Activated T-helper 2 cell treated with anti-CD3 and anti-CD28 coated beads, Interferon-gamma antibody, Interleukin-2, Interleukin-4, amounts not matched to agents 10 μg/mL and 5 μg/mL and 100 μg/mL, durations not matched to agents 14 hours and 24 hours and 36 hours (primary cell): ENCODE measurements at places on chromosomes 3 and 15. TPM values are rescaled to one million over a fixed set of nuclear protein-coding genes. Genes with fewer than 3 reads are reported as not detected.

Gene PPP1R14D
- total RNA-seq = not detected in 2 replicates

Gene CACNA1D
- total RNA-seq = 7.7 and 9.3 TPM in 2 replicates

DNA sequence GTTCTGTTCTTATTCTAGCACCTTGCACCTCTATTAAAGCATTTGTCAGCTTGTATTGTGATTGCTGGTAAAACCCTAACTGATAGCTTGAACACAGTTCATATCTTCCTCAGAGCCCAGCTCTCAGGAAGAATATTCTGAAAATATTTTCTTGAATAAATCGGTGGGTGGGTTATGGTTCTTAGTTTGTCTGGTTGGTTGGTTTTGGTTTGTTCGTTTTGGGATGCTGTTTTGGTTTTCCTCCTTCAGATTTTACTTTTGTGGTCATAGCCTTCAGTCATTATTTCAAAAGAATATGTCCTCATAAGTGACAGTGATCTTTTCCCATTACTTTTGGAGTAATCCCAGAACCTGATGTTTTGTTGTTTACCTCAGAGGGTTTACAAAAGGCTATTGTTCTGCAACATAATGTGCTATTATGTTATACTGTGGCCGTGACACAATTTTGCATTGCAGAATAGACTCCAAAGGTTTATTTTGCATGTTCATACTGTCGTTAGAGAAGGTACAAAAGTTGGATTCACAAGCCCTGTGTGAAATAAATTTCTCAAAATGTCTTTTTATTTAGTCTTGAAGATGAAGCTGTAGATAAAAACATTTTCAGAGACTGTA is 2.7 kb upstream of the TMEM87A start:
- no peak for DNase-seq

Gene CFAP44
- 2.0 and 3.1 TPM in 2 replicates for total RNA-seq

DNA sequence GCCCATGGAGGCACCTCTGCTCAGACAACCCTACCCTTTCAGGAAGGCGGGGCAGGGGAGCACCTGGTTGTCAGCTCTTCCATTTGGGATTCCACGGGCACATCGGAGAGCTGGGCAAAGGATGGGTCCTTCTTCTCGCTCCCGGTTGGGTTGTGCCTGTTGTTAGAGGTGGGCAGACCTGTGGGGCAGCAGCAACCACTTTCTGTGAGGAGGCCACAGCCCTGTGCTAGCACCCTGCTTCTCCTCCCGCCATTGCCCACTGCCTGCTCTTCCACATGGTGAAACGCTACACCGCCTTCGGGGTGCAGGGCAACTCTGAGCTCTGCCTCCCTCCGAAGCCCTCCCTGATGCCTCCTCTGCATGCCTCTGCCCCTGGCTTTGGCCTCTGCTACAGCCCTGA is 7.0 kb upstream of the HHATL start:
- DNase-seq = no peak

- DNase-seq = peak; percentile 48
Measured at GRCh38 chr15:82663186-82663600, 16.0 kb upstream of the CPEB1 start.

DNA sequence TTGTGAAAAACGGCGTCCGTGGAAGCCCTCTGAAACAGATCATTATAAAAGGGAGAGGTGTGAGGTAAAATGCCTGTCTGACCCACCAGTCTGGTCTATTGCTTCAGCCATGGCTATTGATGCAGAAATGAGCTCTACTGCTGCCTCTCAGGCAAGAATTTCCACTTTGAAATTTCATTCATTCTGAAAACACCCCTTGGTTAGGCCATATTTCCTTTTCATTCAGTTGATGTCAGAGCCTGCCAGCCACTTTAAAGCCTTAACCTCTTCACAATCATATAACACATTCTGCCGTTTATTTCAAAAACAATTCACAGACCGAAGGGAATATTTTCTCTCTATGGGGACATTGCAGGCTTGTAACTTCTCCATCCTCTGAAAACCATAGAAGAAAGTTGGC is 71.9 kb downstream of the FOXB1 start:
- DNase-seq = no peak

- DNase-seq = no peak
Measured at GRCh38 chr15:90064911-90065681, 37.2 kb downstream of the IDH2 start.

Gene CD96
- total RNA-seq = 64.2 and 67.9 TPM in 2 replicates

Gene C3orf85
- total RNA-seq = not detected in 2 replicates

DNA sequence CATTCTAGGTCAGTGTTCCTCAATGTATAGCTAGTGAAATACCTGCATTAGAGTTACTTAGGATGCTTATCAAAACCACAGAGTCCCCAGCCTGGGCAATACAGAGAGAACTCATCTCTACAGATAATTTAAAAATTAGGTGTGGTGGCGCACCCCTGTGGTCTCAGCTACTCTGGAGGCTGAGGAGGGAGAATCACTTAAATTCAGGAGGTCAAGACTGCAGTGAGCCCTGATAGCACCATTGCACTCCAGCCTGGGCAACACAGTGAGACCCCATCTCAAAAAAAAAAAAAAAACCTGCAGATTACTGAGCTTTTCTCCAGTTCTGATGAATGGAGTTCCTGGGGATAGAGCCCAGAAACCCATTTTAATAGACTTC is 10.1 kb upstream of the MINDY2 start:
- DNase-seq = no peak

- no peak for DNase-seq
Measured at GRCh38 chr15:26867200-26868007, 542 bp downstream of the GABRA5 start.

GRCh38 chr15:88472225-88472624 is 4.7 kb downstream of the MRPS11 start:
- DNase-seq = no peak

DNA sequence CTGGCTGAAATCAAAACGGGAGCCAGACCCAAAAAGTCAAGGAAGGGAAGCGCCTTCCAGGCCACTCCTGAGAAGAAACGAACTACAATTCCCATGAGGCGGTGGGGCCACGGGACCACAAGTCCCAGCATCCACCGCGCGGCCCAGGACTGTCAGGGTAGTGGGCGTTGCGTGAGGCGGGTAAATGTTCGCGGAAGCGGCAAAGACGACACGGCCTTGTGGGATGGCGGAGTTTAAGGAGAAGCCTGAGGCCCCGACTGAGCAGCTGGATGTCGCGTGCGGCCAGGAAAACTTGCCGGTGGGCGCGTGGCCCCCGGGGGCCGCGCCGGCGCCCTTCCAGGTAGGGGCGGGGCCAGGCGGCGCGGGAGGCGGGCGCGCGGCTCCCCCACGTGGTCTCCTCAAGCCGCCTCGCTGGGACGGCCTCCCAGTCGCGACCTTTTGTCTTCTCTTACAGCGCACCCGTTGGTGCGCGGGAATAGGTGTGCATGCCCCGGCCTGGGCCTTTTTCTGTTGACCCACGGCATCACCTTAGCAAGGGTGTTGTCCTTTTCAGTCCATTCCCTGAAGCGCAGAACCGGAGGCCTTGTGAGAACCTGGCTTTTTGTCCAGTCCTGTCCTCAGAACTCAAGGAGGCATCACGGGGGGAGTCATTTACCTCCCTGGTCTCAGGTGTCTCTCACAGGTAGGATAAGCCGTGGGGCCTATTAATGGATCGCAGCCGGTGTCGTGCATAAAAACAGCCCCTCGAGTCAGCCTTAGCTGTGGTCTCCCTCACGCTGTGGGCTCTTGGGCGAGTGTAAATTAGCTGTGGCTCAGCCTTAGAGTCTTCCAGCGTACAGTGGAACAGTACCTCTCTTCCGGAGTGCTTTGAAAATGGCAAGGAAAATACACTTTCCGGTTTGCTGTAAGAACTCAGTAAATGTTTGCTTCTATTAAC is at the start of gene SETMAR:
SETMAR (plus strand) TSS at position 183 of the 937 bp plus-strand sequence; CDS start at position 185, 2 bp downstream.
- peak; percentile 75 for DNase-seq

Gene POPDC2
- 0.74 and 0.94 TPM in 2 replicates for total RNA-seq

GRCh38 chr3:177512945-177513814 is 315.9 kb upstream of the TBL1XR1 start:
- no peak for DNase-seq

Gene NCEH1
- total RNA-seq = 9.6 and 10.0 TPM in 2 replicates

GRCh38 chr3:102614585-102614984 is 179.8 kb downstream of the ZPLD1 start:
- DNase-seq = no peak

DNA sequence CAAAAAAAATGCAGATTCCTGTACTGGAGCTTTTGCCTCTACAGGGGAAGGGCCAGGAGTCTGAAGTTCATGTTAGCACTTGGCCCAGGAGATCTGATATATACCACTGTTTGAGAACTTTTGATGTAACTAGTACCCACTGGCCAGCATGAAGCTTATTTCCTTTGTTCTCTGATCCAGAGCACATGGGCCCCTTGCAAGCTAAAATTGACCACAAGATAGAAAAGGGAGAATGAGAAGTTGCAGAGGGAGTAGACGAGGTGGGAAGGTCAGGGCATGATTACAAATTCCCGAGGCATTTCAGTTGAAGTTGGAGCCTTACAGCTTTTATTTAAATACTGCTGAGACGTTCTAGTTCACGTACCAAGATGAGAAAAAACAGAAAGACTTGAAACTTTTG is 28.2 kb downstream of the TGM4 start:
- no peak for DNase-seq
